Karpas-422 (cell line): ENCODE measurements at places on chromosomes 4 and X. TPM values are rescaled to one million over a fixed set of nuclear protein-coding genes. Genes with fewer than 3 reads are reported as not detected.

DNA sequence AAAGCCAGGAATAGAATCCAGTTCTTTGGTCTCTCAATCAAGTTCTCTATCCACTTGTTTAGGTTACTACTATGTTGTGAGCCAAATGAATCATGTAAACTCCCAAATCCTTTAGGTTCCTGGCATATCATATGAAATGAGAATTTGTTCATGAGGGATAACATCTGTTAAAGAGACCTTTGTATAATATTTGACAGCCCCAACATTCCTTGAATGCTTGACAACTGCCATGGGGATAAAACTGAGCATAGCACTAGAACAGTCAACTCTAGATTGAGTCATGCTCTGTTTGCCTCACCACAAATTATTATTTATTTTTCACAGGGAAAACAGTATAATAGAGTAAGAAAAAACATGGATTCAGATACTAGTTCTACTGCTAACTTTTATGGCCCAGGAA, 93.3 kb downstream of the NAA11 start:
- no peak overlapping the region for H3K27ac ChIP-seq
- H3K4me3 ChIP-seq, result no peak overlapping the region
- H3K27me3 ChIP-seq, result no peaks in the 10 kb centered on the region
- no peak for DNase-seq

- no peaks in the 10 kb centered on the region for H3K36me3 ChIP-seq
- no peak overlapping the region for H3K27ac ChIP-seq
- no peak overlapping the region for H3K4me3 ChIP-seq
- DNase-seq, result no peak
- no peaks in the 10 kb centered on the region for H3K27me3 ChIP-seq
Observed at GRCh38 chr4:60709061-60709460, 491.1 kb upstream of the ADGRL3 start.

DNA sequence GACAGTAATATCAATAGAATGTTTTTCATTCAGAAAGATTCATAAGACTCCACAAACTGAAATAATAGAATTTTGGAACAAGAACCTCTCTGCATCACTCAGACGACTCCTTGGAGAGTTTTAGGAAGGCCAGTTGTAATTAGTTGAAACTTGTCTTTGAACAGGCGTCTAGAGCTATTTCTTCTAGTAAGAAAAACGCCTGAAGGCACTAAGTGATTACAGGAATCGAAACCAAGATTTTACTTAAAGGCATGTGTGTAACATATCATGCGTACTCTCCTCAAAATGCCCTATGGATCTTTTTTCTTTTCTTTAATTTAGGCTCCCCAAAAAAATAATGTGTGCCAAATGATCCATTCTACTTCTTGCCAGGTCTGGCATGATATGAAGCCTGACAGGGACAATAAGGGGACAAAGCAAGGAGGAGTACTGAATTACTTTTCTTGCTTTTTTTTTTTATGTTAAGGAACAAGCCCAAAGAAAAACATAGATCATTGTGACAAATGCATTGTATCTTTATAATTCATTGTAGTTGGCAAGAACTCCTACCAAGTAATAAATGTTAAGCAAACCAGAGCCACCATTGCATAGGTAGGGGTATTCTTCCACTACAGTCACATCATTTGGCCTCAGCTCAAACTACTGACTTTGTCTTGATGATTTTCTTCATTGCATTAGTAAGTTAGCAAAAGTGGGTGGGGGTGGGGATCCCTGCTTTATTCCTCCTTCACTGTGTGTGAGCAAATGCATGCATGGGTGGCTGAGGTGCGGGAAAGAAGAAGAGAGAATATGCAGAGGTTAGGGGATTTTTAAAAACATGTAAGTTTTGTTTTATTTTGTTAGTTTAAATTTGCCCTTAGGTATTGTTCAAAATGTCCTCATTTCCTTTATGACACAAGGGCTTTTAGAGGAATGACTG, 79.9 kb upstream of the ATOH1 start:
- H3K36me3 ChIP-seq, result no peaks in the 10 kb centered on the region
- no peak overlapping the region for H3K27ac ChIP-seq
- H3K27me3 ChIP-seq, result no peaks in the 10 kb centered on the region
- DNase-seq, result no peak

DNA sequence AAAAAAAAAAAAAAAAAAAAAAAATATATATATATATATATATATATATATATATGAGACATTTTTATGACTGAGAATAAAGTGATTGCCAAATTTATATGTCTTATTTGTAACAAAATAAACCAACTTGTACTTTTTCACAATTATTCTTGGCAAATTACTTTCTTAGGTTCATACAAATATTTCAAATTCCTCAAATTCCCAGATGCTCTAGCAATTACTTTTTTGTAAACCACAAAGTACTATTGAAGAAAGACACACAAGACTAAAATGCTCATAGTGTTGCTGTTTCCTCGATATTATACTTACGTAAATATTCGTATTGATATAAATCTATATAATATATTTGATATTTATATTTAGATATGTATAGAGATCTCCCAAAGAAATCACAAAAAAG, 390.0 kb downstream of the FAT4 start:
- no peak overlapping the region for H3K4me3 ChIP-seq
- no peak overlapping the region for H3K27ac ChIP-seq
- H3K27me3 ChIP-seq, result no peaks in the 10 kb centered on the region
- no peak for DNase-seq
- no peaks in the 10 kb centered on the region for H3K36me3 ChIP-seq

- H3K36me3 ChIP-seq, result no peaks in the 10 kb centered on the region
- no peaks in the 10 kb centered on the region for H3K27me3 ChIP-seq
- peaks cover 23% of the 10 kb centered on the region for H3K4me1 ChIP-seq
- H3K27ac ChIP-seq, result 0 out of 2 replicates have a peak overlapping the region, but pooled peaks have one; percentile 3
- DNase-seq, result no peak
- no peak overlapping the region; the same call in 1 of the 2 replicates for H3K4me3 ChIP-seq
Observed at GRCh38 chr4:151798678-151799416, 38.0 kb upstream of the GATB start.

DNA sequence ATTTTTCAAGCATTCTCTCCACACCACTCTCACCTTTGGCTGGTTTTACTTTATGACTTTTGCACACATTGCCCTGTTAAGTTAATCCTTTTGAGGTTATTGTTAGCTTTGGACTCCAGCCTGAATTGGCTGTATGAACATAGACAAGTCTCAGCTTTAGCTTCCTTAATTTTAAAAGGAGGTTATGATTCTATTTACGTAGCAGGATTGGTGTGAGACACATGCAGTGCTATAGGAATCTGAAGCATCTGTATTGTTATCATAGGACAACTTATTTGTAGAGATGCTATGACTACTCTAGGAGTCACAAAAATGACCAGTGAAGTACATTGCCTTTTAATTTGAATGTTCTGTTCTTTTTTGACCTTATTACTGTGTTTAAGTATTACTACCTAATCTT, 15.7 kb downstream of the PGAM4 start:
- H3K4me1 ChIP-seq, result no peaks in the 10 kb centered on the region
- H3K4me3 ChIP-seq, result no peak overlapping the region
- no peak for DNase-seq
- no peaks in the 10 kb centered on the region for H3K36me3 ChIP-seq
- no peak overlapping the region for H3K27ac ChIP-seq
- no peaks in the 10 kb centered on the region for H3K27me3 ChIP-seq

- H3K27me3 ChIP-seq, result no peaks in the 10 kb centered on the region
- peak; percentile 88 for DNase-seq
- no peak overlapping the region for H3K4me3 ChIP-seq
- H3K36me3 ChIP-seq, result no peaks in the 10 kb centered on the region
Observed at GRCh38 chrX:129360175-129360574, 163.1 kb downstream of the SMARCA1 start.

DNA sequence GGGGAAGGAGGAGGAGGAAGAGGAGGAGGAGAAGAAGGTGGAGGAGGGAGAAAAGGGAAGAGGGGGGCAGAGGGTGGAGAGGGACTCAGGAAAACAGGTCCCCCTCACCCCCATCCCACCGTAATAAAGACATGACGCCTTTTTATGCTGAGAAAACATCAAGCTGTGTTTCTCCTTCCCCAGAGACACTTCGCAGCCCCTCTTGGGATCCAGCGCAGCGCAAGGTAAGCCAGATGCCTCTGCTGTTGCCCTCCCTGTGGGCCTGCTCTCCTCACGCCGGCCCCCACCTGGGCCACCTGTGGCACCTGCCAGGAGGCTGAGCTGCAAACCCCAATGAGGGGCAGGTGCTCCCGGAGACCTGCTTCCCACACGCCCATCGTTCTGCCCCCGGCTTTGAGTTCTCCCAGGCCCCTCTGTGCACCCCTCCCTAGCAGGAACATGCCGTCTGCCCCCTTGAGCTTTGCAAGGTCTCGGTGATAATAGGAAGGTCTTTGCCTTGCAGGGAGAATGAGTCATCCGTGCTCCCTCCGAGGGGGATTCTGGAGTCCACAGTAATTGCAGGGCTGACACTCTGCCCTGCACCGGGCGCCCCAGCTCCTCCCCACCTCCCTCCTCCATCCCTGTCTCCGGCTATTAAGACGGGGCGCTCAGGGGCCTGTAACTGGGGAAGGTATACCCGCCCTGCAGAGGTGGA, 45.3 kb upstream of the SHOX start:
- no peaks in the 10 kb centered on the region for H3K27me3 ChIP-seq
- DNase-seq, result no peak
- no peaks in the 10 kb centered on the region for H3K36me3 ChIP-seq

- H3K36me3 ChIP-seq, result no peaks in the 10 kb centered on the region
- H3K27me3 ChIP-seq, result no peaks in the 10 kb centered on the region
- H3K4me3 ChIP-seq, result no peak overlapping the region
- no peaks in the 10 kb centered on the region for H3K4me1 ChIP-seq
- no peak overlapping the region for H3K27ac ChIP-seq
Observed at GRCh38 chr4:93063325-93063724, 759.6 kb downstream of the GRID2 start.

DNA sequence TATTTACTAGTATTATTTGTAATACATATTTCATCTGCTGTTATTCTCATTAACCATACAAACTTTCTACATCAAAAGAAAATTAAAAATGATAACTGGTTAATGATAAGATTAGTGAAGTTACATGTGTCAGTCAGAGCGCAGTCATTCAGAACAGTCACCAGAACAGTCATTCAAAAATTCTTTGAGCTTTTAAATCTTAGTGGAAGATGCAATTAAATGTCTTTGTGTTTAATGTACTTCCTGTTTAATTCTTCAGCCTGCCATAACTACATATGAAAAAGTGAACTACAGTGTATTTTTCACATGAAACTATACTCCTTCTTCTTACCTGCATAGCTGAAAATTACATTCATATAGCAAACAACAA, 179.7 kb upstream of the NDST4 start:
- H3K4me1 ChIP-seq, result no peaks in the 10 kb centered on the region
- H3K4me3 ChIP-seq, result no peak overlapping the region
- H3K27ac ChIP-seq, result no peak overlapping the region
- H3K27me3 ChIP-seq, result no peaks in the 10 kb centered on the region

GRCh38 chr4:154004507-154005170, 215.8 kb upstream of the SFRP2 start:
- no peaks in the 10 kb centered on the region for H3K36me3 ChIP-seq
- no peak overlapping the region for H3K27ac ChIP-seq
- DNase-seq, result no peak
- H3K27me3 ChIP-seq, result no peaks in the 10 kb centered on the region; the same call in 1 of the 2 replicates
- H3K4me1 ChIP-seq, result peaks cover 8% of the 10 kb centered on the region

GRCh38 chrX:136086521-136086920, 60.8 kb upstream of the FHL1 start:
- H3K36me3 ChIP-seq, result no peaks in the 10 kb centered on the region
- H3K27ac ChIP-seq, result no peak overlapping the region
- no peaks in the 10 kb centered on the region for H3K4me1 ChIP-seq
- H3K27me3 ChIP-seq, result no peaks in the 10 kb centered on the region
- H3K4me3 ChIP-seq, result no peak overlapping the region

DNA sequence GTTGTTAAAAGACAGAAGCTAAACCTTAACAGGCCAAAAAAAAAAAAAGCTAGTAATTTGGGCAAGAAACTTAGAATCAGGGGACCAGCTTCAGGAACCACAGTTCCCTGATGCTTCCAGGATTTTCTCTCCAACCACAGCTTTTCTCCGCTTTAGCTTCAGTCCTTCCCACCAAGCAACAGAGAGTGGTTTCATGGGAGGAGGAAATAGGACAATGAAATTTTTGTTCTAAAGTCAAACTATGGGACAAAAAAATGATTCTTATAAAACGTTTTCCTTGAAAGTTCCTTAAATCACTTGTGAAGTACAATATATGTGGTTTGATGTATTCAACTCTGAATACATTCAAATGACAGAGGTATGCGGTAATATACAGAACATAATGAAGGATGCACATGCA, 71.0 kb upstream of the DHX15 start:
- no peak for DNase-seq
- no peaks in the 10 kb centered on the region for H3K36me3 ChIP-seq
- peaks cover 8% of the 10 kb centered on the region for H3K4me1 ChIP-seq
- H3K4me3 ChIP-seq, result no peak overlapping the region
- H3K27me3 ChIP-seq, result peaks cover 5% of the 10 kb centered on the region; the same call in 1 of the 2 replicates

GRCh38 chrX:39985551-39985950, 112.2 kb downstream of the BCOR start:
- H3K27ac ChIP-seq, result no peak overlapping the region
- no peaks in the 10 kb centered on the region for H3K4me1 ChIP-seq
- no peaks in the 10 kb centered on the region for H3K27me3 ChIP-seq
- DNase-seq, result no peak
- H3K4me3 ChIP-seq, result no peak overlapping the region

DNA sequence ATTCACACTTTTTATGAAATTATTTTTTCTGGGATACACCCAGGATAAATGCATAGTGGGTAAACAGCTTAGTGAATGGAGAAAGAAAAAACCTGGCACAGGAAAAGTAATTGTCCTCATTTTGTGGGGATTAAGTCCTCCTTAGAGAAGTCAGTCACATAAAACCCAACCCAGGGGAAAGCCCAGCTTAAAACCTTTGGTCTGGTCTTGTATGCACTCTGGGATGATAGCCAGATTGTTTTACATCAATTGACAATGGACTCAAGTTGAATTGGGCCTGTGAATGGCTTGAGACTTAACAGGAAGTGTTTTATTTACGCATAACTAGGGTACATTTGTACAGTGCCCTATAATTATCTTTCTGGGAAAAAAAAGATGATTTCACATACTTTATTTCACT, 561.3 kb upstream of the GRIA3 start:
- no peaks in the 10 kb centered on the region for H3K4me1 ChIP-seq
- DNase-seq, result no peak
- no peaks in the 10 kb centered on the region for H3K36me3 ChIP-seq

SPOCK3 gene
- 0.65 TPM in 1 of 2 replicates, not detected in the other for total RNA-seq

GJB1 gene
- not detected in 2 replicates for total RNA-seq

TCEAL2 gene
- not detected in 2 replicates for total RNA-seq

SLC4A4 gene
- total RNA-seq, result 0.22 and 0.25 TPM in 2 replicates

ARHGAP24 gene
- total RNA-seq, result 40.0 and 65.1 TPM in 2 replicates

GABRG1 gene
- total RNA-seq, result not detected in 2 replicates

TACR3 gene
- total RNA-seq, result not detected in 2 replicates
